IMR-90 (cell line): ENCODE measurements at places on chromosomes 16 and 17. TPM values are rescaled to one million over a fixed set of nuclear protein-coding genes. Genes with fewer than 3 reads are reported as not detected.

GRCh38 chr16:58022601-58023371, 2.8 kb upstream of the MMP15 start:
- peak; percentile 68 for DNase-seq

GRCh38 chr17:67400193-67400592, 23.1 kb downstream of the PITPNC1 start:
- peak; percentile 12 for DNase-seq

- peak; percentile 59 for DNase-seq
Observed at GRCh38 chr16:58563235-58563634, 47.9 kb downstream of the SETD6 start.

GRCh38 chr16:75805946-75806345, 79.7 kb upstream of the CPHXL start:
- DNase-seq = no peak

- DNase-seq = no peak
Observed at GRCh38 chr16:9091867-9092281, 430 bp downstream of the HAPSTR1 start.

DNA sequence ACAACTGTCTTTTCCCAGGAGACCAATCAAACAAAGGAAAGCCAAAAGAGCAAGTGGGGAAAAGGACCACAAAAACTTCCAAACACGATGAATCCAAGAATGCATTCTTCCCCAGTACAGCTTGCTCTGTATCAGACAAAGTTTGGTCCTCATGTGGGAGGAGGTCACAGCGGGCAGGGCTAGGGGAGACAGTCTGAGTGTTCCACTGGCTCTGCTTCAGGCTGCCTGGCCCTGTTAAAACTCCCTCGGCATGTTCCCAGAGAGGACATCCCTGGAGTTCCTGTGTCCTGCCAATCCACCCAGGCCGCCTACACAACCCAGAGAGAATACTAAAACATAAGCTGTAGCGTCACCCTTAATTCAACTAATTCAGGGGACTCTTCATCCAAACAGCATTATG, 415.1 kb upstream of the DYNLRB2 start:
- DNase-seq = no peak

DNA sequence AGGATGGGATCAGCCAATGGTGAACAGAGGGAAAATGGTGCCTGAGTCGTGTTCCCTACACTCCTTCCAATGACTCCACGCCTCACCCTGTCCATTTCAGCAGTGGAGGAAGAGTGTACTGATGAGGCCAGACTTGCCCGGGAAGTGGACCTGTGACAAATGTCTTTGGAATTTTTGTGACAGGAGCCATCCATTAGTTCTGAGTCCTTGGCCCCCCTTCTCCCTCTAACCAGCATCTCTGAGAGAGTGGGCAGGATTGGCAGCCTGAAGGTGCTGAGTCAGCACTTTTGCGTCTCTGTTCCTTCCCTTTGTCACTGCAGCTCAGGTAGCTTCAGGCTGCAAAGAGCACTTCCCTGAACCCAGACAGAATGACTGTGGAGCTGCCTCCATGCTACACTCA, 30.8 kb downstream of the BEAN1 start:
- peak; percentile 5 for DNase-seq

DNA sequence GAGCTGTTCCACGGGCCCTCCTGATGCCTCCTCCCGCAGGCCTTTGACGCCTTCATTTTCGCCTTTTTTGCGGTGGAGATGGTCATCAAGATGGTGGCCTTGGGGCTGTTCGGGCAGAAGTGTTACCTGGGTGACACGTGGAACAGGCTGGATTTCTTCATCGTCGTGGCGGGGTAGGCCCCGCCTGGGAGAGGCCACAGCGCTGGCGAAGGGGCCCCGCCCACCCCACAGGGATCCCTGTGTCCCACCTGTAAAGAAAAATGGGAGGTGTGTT, 29.7 kb downstream of the TPSG1 start:
- DNase-seq = no peak

DNA sequence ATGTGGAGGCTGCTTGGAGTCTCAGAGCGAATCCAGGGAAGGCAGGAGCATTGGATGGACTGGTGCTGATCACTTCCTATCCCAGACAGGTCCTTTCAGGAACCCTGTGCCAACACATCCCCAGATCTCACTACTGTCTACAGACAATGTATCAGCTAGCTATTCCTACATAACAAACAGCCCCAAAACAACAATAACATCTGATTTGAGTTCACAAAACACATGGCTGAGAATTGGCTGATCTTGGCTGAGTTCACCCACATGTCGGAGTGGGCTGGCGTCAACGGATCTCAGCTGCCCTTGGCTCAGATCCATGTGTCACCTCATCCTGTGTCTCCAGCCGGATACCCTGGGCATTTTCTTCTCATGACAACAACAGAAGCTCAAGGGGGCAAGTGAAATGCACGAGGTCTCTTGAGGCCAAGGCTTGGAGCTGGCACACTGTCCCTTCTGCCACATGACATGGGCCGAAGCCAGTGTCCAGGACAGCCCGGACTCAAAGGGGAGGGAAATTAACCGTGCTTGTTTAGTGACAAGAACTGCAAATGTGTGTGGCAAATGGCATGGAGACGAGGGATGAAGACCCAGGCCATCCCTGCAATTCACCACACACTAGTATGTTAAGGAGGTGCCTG, 18.7 kb downstream of the SNX20 start:
- DNase-seq = no peak

DNA sequence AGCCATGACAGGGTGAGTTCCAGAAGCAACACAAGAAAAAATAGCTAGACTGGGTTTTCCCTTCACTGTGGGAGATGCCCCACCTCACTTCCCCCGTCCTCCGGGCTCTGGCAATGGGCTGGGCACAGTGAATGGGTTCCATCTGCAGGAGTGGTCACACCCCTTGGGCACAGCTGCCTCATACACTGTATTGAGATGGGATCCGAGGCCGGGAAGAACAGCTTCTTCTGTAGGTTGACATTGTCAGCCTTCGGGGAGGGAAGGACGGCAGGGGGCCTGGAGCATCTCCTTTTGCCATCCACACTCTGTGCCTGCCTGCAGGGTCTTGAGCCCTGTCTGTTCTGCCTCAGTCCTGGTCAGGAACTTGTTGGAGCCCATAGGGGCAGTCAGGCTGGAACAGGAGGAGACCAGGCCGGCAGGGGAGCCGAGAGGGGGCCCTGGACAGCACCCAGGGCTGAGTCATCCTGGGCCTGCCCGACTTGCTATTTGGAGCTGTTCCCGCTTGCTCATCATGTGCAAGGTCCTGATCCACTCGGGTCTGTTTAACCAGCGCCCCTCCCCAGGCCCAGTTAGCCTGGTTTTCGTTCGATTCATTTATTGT, 286.7 kb downstream of the SEC14L1 start:
- peak; percentile 89 for DNase-seq

DNA sequence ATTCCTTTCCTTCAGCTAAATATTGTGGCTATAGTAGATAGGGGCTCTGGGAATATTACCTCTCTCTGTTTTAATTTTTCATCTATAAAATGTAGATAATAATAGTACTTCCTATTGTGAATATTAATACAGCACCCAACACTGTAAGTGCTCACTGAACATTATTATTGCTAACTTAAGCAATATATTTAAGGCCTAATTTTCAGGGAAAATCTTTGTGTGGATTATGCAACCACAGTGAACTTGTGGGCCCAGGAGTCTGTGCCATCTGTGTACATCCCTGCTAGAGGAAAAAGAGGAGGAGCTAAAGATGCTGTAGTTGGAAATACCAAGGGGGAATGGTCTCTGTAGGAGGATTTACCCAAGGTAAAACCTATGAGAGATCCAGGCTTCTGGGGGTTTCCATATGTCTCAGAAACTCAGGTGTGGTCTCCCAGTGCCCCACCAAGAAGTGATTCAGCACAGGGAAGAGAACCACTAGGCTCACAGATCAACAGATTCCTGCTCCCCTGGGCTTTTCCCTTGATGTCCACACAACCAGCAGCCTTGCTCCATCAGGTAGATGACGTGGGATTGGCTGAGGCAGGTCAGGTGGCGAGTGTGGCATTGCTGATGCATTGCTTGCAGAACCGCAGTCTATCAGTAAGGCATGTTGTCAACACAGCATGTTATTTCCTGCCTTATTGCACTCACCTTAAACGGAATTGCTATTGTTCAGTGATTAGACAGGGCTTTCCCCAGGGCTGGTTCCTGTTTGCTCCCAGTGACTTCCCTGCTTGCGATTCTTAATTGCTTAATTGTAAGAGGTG, 1.6 kb upstream of the N4BP1 start:
- no peak for DNase-seq

GRCh38 chr16:15597822-15598647, 44.9 kb downstream of the MARF1 start:
- DNase-seq = no peak

DNA sequence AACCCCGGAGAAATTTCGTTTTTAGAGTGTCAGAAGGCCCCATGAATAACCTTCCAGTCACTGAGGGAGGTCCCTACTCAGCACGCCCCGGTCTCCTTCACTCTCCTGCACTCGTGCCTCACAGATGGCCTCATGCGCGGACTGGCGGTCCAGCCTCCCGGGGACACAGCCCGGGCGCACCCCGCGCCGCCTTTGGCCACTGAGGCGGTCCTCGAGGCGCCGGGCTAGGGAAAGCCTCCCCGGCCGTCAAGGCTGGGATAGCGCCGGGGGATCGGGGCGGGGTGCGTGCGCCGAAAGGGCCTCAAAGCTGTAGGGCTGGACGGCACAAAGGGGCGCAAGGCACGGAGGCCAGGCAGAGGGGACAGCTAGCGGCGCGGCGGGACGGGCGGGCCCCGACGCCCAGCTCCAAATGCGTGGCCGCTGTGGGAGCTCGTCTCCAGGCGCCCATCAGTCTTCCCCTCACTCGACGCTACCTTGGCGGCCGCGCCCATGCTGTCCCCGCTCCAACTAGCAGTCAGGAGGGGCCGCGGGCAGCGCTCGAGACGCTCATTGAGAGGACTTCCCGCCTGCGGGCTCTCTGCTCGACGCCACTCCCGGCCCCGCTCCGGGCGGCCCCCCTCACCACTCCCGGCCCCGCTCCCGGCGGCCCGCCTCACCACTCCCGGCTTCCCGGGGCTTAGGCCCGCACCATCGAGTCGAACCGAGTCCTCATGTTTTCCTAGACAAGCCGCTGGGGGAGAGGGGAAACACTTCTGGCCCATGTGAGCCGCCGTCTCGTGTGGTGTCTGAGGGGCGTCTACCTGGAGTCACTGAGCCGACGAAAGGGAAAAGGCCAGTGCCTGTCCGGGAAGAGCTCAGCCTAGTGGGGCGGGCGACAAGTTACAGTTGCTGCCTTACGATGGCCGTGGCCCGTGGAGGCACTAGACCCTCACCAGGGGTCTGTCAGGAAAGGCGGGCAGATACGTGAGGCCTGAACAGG, at the start of gene USP6:
Gene USP6, plus strand, starts transcription at position 360 of the 979 bp plus-strand sequence. CDS start 14,336 bp downstream, outside the sequence.
- no peak for DNase-seq

GRCh38 chr17:5798094-5798493, 213.8 kb upstream of the NLRP1 start:
- DNase-seq = no peak

- DNase-seq = peak; percentile 18
Observed at GRCh38 chr17:56870081-56870651, 36.2 kb downstream of the DGKE start.

The KRT16 gene
- polyA plus RNA-seq = not detected in 2 replicates

The VMO1 gene
- 0.14 TPM in 1 of 2 replicates, not detected in the other for polyA plus RNA-seq

The CHD3 gene
- 55.1 and 65.4 TPM in 2 replicates for polyA plus RNA-seq

The RGS11 gene
- 0.48 and 0.49 TPM in 2 replicates for polyA plus RNA-seq

The DLX3 gene
- polyA plus RNA-seq = not detected in 2 replicates

The IRF8 gene
- polyA plus RNA-seq = not detected in 2 replicates
